ENCODE measurements at places on chromosomes 1 and 21.

- no peak for DNase-seq
These were observed 131.6 kb downstream of the SNX7 start for GRCh38 chr1:98793136-98793535.

- DNase-seq, result no peak
These were observed 13.9 kb downstream of the SERTAD4 start for GRCh38 chr1:210246447-210246846.

DNA sequence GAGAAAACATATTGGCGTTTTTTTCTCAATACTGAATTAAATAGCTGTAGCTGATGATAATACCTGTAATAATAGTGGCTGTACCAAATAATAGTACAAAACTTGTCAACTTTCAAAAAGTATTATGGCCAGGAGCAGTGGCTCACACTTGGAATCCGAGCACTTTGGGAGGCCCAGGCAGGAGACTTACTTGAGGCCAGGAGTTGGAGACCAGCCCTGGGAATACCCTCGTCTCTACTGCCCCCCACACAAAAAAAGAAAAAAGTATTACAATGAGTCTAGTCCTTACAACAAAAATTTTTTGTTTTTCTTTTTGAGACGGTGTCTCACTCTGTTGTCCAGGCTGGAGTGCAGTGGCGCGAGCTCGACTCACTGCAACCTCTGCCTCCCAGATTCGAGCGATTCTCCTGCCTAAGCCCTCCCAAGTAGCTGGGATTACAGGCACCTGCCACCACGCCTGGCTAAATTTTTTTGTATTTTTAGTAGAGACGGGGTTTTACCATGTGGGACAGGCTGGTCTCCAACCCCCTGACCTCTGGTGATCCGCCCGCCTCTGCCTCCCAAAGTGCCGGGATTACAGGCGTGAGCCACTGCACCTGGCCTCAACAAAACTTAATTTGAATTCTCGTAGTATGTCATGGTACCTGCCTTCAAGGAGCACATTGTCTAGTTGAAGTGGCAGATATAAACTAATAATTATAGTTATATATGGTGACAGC, 1.4 kb downstream of the RBBP4 start:
- no peak for DNase-seq

GRCh38 chr1:232834066-232834465, 28.9 kb downstream of the MAP10 start:
- no peak for DNase-seq

DNA sequence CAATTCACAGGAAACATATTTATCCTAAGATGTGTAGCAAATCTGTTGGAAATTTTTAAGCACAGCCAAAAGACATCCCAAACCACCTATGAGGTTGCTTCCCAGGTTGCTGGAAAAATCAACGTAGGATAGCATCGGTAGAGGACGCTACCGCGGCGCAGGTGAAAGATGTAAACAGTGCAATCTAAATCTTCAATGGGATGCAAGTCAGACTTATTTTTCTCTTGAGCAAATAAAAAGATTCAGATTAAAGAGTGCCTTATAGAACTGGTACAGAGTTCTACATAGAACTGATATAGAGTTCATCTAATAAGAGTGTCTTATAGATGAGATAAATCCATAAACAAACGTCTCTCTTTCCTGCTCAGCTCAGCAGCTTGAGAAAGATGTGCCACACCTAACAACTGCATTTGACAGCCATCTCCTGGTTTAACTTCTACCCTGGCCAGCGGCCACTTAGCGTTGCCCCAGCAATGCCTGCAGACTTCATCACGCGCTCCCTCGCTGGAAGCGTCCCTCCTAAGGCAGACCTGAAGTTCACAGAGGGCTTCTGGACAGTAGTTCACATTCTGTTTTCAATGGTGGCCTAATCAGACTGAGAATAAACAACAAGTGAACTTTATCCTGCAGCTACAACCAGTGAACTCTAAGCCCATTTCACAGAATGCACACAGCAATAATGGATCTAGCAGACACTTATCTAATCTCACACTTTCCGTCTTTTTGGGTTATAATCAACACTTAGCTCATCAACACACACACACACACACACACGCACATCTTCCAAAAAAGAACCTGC, 164.5 kb downstream of the TOMM20 start:
- DNase-seq, result no peak

GRCh38 chr1:64000021-64000420, 203.4 kb upstream of the UBE2U start:
- no peak for DNase-seq
